ENCODE measurements at places on chromosomes 12 and 14. TPM values are rescaled to one million over a fixed set of nuclear protein-coding genes. Genes with fewer than 3 reads are reported as not detected.

The CLEC2A gene
- total RNA-seq, result not detected

The CLEC4D gene
- total RNA-seq, result 3.6 TPM

The DAO gene
- not detected for total RNA-seq

The THAP2 gene
- total RNA-seq, result 2.4 TPM

DNA sequence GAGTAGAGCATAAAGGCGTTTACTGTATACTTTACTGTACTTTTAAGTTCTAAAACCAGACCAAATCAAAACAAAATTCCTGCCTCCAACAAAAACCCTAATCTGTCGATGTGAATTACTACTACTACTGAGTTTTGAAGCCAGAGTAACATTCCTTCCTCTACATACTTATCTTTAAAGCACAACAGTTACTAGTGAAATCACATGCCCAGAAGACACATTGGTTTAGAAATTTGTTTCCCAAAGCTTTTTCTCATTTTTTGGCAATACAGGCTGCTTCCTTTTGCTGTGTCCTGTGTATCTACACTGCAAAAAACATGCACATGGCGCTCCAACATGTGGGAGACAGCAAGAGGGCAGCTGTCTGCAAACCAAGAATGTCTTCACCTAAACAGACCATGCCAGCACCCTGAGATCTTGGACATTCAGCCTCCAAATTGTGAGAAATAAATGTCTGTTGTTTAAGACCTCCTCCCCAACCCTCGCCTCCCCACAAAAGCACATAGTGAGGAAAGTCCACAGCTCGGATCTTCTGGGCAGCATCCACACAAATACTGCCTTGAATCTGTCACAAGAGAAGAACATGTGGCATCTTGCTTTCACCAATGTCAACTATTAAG, 21.1 kb downstream of the SETD3 start:
- DNase-seq, result no peak

GRCh38 chr14:95531969-95532368, 2.9 kb upstream of the GLRX5 start:
- no peak for DNase-seq

DNA sequence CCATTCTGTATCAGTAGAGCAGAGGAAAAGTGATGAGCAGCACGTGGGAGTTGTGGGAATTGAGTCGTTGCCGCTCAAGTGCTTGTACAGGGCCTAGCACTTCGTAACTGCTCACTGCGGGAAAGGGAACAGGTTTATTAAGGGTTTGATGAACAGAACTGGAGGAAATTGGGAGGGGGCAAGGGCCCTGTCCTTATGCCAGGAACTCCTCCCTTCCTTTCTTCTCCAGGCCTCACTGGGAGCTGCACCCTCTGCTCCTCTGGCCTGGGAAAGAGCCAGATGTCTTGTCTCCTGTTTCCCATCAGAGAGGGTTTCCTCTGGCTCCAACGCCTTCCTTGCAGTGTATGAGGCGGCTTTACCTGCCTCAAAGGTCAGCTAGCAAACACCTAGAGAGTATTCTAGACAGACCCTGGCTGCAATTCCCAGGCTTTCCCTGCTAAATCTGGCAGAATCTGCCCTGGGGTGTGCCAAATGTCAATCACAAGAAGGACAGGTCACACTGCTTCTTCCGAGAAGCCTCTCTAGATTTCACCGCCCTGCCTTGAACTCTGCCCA, 78.4 kb downstream of the NTF3 start:
- no peak for DNase-seq

DNA sequence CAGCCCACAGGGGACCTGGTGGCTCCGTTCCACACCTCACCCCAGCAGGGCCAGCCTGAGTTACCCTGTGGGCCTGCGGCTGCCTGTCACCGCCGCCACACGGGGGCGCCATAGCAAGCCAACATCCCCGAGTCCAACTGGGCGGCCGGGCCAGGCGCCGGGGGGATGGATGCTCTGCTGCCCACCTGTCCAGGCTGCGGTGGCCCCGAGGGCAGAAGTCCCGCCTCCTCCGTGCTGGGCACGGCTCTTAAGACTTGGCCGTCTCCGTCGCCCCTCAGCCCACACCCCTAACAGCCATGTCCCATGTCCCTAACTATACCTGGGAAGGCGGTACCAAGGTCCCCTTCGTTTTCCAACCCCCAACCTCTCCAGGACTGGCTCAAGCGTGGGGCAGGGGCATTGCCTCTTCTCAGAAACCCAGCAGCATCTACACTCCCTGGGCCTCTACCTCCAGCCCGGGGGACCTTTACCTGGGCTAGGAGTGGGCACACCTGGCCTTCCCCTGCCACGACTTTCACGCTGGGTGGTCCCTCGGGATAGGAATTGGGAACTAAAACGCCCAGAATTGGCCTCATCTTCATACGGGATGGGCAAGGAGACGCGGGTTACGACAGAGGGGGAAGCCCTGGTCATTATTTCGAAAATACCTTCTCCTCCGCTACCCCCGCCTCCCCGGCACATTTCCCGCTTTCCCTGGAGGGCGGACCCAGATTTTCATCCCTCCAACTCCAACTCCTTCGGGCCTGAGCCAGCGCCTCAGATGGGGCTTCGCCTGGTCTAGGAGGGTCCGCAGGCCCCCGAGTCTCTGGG, 1.1 kb upstream of the CYP46A1 start:
- peak; percentile 67 for DNase-seq

GRCh38 chr12:108914121-108914531, 34.2 kb downstream of the DAO start:
- DNase-seq, result peak; percentile 29

DNA sequence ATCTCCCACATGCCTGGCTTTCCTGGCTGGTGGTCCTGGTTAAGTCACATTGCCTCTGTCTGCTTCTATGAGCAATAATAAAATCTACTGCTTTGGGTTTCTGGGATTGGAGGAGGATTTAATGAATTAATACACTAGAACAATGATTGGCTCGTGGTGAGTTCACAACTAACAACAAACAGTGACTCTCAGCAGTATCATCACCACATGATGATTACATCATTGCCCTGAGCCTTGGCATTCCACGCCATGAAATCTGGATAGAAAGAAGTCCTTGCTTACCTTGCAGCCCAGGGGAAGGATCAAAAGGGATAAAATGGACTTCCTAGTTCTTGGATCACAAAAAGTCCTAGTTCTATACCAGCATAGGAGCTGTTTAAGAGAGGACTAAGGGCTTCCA, 1069.0 kb downstream of the VRK1 start:
- no peak for DNase-seq

DNA sequence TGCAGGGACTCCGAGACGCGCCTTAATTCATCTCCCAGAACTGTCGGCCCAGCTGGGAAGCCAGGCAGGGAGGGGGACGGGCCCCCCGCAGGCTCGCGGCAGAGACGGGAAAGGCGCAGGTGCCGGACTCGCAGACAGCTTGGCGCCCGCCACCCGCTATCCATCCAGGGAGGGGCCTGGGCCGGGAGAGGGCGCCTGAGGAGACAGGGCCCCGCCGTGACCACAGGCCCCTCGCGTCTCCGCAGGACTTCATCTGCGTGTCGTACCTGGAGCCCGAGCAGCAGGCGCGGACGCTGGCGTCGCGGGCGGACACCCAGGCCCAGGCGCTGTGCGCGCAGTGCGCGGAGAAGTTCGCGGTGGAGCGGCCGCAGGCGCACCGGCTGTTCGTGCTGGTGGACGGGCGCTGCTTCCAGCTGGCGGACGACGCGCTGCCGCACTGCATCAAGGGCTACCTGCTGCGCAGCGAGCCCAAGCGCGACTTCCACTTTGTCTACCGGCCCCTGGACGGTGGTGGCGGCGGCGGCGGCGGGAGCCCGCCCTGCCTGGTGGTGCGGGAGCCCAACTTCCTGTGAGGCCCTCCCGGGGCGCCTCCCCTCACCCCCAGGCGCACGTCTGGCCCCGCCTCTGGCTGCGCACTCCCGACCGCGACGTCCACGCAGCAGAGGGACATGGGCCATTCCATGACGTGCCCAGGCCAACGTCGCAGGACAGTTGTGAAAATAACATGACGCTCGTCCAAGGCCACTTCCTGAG, 60.6 kb downstream of the LGMN start:
- DNase-seq, result no peak

All from tibial nerve (tissue), 4 donors.